Stimulated activated naive CD4-positive, alpha-beta T cell (primary cell): ENCODE measurements at places on chromosomes 1 and 21.

GRCh38 chr1:8118031-8118451 lies 91.9 kb upstream of the ERRFI1 start:
- DNase-seq, result no peak

- no peak for DNase-seq
Measured at GRCh38 chr1:33147997-33148314, 33.9 kb downstream of the TRIM62 start.

GRCh38 chr1:161196111-161196510 lies 2.7 kb downstream of the ADAMTS4 start:
- no peak for DNase-seq

DNA sequence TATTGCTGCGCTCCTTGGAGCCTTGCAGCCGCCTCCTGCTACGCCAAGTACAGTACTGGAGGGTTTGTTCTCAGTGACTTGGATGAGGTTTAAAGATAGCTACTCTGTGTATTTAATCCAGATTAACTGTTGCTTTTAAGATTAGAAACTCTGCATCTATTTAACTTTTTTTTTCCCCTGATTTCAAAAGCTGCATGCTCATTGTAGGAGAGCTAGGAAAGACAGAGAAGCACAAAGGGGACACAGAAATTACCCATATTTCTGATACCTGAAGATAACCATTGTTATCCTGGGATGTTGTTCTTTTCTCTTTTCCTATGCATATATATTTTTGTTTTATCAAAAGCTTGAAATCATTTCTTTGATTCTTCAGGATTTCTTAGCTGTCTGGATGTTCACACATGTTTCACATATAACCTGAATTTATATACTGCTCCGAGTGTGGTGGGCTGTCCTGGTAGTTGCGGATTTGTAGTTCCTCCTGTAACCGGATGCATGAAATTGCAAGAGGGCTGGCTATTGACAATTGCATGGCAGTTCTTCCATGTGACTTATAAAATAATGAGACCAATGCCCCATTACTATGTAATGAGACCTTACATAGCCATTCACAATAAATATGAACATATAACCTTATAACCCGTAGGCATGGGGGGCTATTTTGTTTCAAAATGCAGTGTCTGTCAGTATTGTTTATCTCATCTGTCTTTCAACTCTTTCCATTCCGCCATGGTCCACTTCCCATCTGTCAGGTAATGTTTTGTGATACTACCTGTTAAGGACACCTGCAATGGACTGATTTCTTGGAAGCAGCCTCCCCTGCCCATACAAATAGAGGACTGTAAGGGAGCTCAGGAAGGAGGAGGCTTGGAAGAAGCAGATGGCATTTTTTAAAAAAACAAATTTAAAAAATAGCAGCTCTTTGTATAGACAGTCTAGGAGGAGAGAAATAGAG lies 1.4 kb downstream of the RAVER2 start:
- no peak for DNase-seq

- no peak for DNase-seq
Measured at GRCh38 chr1:87084244-87084836, 169.9 kb downstream of the HS2ST1 start.

DNA sequence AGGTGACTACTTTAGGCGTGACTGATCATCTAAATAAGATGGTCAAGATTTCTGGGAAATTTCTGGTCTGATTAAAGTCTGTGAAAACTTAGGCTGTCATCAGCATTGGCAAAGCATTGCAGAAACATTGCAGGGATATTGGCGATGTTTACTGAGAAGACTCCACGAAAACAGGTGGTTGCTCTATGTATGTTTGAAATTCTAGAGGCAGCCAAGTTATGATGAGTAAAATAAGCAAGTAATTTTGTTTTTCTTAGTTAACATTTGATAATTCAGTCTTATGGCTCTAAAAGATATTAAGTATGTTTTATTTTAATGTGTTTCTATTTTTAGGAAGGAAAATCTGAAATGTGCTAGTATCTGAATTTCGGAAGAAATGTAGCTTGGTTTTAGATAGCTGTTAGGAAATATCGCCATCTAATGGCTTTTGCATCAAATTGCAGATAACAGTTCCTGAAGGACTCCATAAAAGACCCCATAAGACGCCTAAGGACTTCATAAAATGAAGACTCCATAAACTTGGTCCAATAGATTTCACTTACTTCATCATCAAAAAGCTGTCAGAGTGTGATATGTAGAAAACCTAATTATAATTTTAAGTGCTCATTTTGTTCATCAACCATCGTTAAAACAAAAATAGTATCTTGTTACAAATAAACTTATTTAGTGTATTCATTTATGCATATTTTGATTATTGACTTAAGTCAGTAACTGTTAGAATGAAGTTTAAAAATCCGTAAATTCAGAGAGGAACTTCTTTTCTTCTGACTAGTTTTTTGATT lies 344.6 kb downstream of the RYR2 start:
- no peak for DNase-seq

DNA sequence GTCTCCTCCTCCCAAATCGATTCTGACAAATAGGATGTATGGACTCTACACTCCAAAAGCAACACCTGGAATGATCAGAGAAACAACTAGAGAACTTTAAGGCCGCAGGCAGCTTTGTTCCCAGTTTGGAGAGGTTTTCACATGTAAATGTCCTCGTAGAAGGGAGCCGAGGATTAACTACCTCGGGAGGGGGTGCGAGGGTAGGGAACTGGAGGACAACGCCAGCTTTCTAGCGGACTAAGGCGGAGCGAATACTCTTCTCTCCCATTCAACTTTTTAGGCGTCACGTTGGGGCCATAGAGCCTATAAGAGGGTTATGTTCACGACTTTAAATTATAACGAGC lies 1.2 kb downstream of the SCAF4 start:
- DNase-seq, result no peak

DNA sequence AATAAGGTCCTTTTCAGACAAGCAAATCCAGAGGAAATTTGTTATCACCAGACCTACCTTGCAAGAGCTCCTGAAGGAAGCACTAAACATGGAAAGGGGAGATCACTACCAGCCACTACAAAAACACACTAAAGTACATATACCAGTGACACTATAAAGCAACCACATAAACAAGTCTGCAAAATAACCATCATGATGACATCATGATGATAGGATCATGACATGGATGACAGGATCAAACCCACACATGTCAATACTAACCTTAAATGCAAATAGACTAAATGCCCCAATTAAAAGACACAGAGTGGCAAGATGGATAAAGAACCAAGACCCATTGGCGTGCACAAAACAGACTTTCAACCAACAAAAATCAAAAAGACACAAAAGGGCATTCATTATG lies 688.8 kb upstream of the NR5A2 start:
- no peak for DNase-seq

DNA sequence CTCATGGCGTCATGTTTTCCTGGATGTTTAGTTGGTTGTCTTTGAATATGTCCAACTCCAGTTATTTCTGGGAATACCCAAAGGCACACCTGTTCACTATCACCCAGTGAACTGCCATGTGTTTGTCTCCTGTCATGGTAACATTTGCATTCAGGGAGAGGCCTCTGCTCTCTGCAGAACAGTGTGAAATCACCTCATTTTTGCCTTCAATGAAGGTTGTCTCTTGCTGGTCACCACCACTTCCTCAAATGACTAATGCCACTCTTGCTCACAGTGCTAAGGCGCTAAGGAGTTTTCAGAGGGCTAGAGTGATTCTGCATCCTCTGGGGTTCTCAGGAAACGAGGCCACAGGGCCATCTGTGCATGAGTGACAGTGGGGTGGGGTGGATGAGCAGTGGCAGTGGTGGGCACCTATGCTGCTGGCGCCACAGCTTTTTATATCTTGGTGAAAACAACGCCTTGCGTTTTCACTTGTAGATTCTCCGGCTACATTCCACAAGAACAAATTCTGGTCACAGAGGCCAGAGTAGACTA lies 60.0 kb upstream of the ATP5PO start:
- no peak for DNase-seq

DNA sequence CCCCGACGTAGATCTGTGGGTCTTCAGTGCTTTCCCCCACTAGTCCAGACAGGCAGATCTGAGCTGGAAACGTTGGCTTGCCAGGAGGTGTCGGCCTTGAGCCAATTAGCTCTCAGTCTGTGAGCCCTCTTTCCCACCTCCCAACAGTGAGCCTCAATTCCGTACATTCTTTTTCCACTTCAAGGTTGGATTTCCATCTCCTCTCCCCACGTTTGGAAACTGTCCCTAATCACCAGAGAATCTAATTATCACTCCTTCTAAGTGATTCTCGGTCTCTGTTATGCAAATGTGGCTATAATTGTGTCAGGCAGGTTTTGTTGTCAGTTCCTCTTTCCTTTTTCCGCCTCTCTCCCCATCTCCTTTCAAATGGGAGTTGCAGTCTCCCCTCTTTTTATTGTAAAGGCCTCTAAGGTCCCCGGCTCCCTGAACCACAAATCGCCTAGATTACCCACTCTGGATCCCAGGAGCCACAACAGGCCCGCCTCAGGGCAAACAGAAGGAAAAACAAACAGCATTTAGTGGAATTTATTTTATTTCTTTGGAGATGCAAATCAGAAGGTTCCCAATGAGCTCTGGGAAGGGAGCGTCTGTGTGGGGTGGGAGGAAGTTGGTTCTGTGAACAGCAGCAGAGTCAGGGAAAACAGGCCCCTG lies 29.4 kb upstream of the LRRN2 start:
- no peak for DNase-seq

DNA sequence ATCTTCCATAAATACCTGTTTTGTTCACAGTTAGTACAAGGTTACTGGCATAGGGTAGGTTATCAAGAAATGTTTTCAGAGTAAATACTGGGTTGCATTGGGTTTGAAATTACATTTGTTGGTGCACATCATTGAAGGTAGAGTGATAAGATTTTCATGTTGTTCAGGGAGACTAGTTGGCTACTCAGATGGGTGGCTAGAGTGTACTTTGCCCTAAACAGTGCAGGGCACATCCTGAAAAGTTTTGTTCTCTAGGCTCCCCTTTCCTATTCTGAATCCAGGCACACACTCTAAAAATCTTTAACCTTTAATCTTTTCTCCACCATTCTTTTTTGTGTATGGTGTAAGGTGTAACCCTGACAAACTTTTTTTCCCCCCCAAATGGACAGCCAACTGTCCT lies 18.0 kb downstream of the POU2F1 start:
- no peak for DNase-seq

DNA sequence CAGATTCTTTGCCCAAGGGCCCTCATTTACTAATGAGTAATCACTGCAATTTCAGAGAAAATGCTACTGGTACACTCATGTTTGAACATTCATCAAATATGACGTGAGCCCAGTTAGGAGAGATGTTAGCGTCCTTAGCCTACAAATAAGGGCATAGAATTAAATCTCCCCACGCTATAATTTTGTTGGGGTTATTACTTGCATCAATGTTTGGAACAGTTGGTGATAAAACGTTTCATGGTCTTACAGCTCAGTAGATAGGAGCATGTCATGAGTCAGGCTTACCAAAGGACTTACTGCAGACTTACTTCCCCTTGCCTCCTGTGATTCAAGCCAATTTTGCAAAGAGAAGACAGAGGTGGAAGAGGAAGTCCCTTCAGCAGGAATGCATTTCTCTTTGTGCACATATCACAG lies 304.0 kb downstream of the KIF26B start:
- no peak for DNase-seq

DNA sequence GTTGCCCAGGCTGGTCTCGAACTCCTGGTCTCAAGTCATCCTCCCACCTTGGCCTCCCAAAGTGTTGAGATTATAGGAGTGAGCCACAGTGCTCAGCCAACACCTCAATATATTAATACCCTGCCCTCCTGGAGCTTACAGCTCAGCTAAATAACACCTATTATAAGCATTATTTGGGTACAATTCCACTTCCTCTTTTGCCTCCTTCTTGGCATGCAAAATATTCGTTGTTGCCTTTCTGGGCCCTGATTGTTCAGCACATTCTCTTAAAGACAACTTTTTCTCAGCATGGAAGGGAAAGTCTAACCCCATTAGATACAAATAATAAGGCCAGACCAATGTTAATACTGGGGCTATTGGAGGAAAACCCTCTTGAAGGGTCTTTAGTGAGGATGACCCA lies 2.8 kb downstream of the PAQR7 start:
- no peak for DNase-seq

GRCh38 chr1:80657044-80657643 lies 1143.6 kb upstream of the ADGRL2 start:
- no peak for DNase-seq

- DNase-seq, result no peak
Measured at GRCh38 chr1:11725616-11726015, 10.3 kb upstream of the AGTRAP start.

GRCh38 chr21:25934130-25934529 lies 199.4 kb downstream of the GABPA start:
- DNase-seq, result no peak

DNA sequence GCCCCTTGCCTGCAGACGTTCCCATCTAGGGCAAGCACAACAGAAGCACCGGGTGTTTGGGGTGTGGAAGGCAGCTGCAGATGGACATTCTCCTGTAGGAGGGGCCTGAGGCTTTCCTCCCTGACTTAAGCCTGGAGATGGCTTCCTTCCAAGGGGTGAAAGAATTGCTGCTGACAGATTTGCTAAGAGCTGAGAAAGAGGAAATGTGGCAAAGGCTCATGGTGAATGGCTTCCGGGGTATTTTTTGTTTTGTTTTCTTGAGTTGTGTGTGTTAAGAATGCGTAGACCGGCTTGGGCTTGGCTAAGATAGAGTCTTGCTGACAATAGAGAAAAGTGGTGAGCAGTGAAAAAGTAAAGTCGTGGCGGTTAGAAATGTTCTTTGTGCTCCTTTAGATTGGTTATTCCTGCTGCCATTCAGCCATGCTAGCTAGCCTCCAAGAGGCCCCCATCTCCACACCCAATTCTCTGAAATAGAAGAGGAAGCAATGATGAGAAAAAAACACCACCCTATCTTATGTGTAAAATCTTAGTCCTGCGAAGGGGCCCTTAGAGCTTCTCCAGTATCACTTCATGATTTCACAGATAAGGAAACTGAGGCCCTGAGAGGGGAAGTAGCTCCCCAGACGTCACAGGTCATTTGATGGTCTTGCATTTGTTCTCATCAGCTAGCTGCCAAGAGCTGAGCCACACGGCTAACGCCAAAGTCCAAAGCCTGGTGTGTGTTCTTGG lies 36.9 kb downstream of the EIF2D start:
- DNase-seq, result peak; percentile 81

- DNase-seq, result no peak
Measured at GRCh38 chr1:8134546-8135235, 108.6 kb upstream of the ERRFI1 start.

- no peak for DNase-seq
Measured at GRCh38 chr1:201149400-201149799, 4.9 kb downstream of the TMEM9 start.

- no peak for DNase-seq
Measured at GRCh38 chr1:43270421-43271095, 775 bp downstream of the TMEM125 start.

DNA sequence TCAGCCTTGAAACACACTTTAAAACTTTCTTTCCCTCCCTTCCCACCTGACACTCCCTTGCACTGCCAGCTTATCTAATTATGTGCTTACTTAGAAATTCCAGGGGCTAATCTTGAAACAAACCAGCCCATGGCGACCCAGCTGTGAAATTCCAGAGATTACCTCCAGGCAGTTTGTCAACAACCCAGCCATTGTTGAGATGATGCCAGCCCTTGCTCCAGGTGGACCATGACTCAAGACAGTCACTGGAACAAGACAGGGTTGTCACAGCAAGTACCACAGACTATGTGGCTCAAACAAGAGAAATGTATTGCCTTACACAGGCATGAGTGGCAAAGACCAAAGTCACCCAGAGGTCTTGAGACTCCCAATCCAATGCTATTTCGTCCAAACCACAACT lies 7.9 kb downstream of the FYB2 start:
- DNase-seq, result no peak
